ENCODE measurements at places on chromosomes 2 and 18.

DNA sequence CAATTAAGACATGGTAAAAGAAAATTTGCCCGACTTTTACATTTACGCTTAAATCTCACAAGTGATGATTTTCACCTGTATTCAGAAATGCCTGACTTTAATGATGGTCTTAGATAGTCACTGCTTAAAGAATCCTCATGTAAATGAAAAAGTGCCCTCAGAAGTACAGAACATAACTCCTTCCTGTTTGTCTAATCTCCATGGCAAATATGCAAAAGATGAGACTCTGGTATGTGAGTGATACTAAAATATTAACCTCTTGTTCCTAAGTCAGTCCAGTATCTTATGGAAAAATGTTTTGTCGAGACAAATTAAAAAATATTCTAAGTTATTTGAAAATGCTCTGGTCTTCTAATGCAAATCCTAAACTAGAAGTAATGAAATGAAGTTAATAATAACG is 29.2 kb downstream of the KCTD1 start:
- no peak for DNase-seq

DNA sequence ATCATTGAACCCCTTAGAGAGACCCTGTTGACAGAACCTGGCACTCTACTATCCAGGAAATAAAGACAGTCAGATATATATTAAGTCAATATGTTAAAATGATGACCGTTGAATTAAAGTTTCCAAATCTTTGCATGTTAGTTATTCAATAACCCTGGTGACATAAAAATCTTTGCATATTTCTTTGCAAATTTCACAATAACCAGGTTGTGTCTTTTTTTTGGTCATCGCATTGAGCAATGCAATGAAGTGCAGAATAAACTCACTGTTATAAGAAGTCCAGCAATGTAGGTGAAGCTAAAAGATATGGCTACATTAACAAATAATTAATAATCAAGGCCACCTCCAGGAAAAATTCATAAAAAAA is 596.9 kb downstream of the NYAP2 start:
- no peak for DNase-seq

- no peak for DNase-seq
Observed at GRCh38 chr2:168751104-168751740, 51.2 kb upstream of the NOSTRIN start.

- no peak for DNase-seq
Observed at GRCh38 chr2:124248386-124248785, 223.3 kb downstream of the CNTNAP5 start.

GRCh38 chr2:241121008-241121407 is 18.9 kb upstream of the MTERF4 start:
- DNase-seq: no peak

- DNase-seq: no peak
Observed at GRCh38 chr2:134446383-134447017, 192.6 kb downstream of the MGAT5 start.

DNA sequence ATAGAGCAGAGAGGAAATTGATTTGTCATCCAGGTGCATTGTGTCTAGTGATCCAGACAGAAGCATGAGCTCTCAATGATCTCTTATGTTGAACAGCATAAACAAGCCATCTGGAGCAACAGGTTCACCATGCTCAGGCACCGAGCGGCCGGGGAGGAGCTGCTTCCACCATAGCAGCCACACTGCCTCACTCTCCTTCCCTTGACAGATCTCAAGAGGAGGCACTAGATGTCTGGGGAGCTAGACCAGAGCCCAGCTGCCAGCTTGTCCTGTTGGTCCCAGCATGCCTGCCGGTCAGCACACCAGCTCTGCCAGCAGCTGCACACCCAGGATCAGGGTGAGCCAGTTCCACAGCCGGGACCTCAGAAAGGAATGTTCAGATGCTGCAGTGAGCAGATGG is 17.5 kb upstream of the LONRF2 start:
- no peak for DNase-seq

GRCh38 chr18:23735021-23735464 is 45.8 kb downstream of the LAMA3 start:
- no peak for DNase-seq

DNA sequence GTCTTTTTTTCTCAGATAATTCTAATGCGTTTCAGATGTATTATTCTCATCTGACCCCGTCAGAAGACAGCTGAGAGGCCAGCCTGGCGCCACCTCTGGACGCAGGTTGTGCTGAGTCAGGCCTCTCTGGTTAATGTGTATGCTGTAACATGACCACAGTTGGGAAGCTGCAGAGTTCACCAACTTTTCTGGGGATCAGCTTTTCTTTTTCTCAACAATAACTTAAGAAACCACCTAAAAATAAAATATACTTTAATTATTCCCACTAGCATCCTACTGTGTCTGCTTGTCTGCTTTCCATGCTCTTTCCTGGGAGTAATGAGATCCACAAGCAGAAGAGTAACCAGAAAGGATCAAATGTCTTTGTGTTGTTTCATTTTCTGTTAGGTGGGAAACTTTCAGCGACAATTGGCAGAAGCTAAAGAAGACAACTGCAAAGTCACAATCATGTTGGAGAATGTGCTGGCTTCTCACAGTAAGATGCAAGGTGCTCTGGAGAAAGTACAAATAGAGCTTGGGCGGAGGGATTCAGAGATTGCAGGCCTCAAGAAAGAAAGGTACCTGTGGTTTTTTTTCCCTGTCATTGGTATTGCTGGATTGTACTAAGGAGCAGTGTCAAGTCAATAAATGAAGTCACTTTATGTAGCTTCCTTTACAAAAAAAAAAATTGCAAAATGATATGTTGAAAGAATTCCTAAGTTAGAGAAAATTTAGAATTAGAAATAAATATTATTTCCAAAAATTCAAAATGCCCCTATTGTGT is 79.8 kb downstream of the CCDC150 start:
- no peak for DNase-seq

- DNase-seq: no peak
Observed at GRCh38 chr2:178474560-178474959, 3.8 kb downstream of the FKBP7 start.

GRCh38 chr2:179954026-179954425 is 53.1 kb downstream of the CWC22 start:
- no peak for DNase-seq

DNA sequence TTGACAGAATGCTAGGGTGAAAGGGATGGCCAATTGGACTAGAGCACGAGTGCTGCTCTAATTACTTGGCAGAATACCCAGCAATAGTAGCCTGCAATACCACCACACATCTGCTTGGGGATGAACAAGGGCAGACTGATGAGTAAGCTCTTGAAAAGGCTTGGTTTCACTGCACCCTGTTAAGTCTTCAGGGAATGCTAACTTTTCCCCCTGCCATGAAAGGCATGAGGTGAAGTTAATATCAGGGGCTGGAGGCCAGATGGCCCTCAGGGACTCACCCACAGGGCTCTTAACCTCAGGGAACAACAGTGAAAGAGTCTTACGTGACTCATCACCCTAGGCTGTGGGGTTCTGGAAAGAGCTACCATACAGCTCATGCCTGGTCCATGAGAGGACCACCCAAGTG is 51.7 kb upstream of the MYL1 start:
- DNase-seq: no peak

GRCh38 chr18:13562494-13563029 is 163.8 kb downstream of the FAM210A start:
- DNase-seq: peak; percentile 90

GRCh38 chr18:74682141-74682990 is 84.7 kb downstream of the ZNF407 start:
- DNase-seq: no peak

DNA sequence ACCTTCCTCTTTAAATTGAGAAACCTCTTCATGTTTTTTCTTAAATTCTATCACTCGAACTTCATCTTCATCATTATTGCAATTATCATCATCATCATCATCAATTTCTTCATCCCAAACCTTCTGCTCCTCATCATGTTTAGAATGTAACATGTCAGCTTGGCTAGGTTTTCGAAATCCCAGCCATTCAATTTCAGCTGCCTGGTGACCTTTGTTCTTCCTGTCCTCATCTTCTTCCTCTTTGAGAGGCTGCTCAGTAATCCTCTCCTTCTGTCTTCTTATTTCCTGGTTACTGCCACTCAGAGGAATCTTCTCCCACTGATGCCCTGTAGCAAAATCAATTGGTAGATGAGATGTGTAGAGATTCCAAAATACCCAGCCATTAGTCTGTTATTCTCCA is 4.2 kb downstream of the ERMN start:
- no peak for DNase-seq

- no peak for DNase-seq
Observed at GRCh38 chr2:9174771-9175437, 31.7 kb upstream of the ASAP2 start.

DNA sequence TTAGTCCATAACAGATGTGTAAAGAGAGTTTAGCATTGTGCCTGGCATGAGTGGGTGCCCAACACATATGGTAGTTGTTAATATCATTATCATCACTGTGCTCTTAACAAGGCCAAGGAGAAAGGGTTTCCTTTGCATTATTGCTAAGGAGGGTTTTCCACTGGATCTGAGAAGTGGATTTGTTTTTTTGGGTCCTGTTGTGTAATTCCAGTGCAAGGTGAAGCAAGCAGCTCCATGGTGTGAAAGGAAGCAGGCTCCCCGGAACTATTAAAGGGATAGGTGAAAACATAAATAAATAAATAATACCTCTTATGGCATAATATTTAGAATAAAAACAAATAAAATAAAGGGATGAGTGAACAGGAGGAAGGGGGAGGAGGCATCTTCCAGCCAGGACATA is 65.3 kb downstream of the MTCL1 start:
- DNase-seq: no peak

DNA sequence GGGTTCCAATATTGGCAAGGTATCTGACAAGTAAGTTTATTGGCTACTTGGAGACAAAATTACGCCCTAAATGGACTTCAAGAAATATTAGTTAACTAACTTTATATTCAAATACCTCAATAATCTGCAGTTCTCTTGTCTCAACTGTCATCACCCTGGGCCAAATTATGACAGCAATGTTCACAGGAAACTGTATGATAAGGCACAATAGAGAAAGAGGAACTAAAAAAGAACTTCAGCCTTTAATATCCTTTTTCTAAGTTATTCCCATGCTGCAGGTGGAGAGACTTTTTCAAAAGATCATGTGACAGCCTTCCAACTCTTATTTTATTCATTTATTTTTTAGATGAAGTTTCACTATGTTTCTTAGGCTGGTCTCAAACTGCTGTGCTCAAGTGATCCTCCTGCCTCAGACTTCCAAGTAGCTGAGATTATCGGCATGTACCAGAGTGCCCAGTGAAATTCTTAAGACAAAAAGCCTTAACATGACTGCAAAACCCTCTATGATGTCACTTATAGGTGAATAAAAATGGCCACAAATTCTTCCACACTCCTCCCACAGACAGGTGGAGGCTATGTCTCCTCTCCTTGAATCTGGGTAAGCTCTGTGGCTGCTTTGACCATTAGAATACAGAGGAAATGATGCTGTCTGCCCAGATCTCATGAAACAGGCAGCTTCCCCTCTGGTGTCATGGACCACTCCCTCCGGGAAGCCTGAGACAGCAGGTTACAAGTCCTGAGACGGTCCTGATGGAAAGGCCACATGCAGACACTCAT is 211.0 kb downstream of the TGIF1 start:
- no peak for DNase-seq

- no peak for DNase-seq
Observed at GRCh38 chr18:60976976-60977375, 356.3 kb upstream of the CDH20 start.

DNA sequence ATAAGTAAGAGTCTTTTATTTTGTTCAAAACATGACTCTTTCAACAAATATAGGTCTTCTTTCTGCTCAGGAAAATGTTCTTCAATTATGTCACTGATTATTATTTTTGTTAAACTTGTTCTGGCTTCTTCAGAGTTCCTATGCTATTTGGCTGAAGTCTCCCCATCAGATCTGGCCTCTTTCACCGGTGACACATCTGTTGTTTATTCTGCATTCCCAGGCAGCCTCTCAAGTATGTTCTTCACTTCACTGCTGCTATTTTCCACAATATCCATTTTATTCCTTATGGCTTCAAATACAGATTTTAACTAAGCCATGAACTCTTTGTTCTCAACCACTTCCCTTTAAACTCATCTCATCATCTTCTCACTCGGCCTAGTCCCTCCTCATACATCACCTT is 45.7 kb downstream of the HDAC4 start:
- no peak for DNase-seq

DNA sequence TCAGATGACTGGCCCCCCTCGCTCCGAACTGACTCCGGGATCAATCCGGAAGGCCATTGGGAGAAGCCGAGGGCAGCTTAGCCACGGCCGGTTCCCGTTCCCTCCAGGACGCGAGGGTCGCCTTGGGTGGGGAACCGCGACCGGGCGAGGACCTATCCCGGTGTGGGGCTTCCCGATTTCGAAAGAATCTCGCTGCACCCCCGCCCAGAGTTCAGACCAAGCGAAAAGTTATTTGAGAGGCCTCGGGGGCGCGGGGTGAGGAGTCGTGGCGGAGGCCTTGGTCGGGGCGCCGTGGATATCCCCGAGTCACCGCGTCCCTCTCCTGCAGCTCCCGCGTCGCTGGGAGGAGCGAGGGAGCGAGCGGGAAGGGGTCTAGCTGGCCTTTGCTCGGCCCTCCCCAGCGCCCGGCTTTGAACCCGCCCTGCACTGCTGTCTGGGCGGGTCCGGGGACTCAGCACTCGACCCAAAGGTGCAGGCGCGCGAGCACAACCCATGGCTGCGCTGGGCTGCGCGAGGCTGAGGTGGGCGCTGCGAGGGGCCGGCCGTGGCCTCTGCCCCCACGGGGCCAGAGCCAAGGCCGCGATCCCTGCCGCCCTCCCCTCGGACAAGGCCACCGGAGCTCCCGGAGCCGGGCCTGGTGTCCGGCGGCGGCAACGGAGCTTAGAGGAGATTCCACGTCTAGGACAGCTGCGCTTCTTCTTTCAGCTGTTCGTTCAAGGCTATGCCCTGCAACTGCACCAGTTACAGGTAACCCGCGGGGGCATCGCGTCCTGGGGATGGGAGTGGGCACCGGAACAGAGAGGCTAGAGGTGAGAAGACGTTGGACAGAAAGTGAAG is at the start of gene CYP27A1:
CYP27A1 (plus strand) TSS at position 457 of the 837 bp plus-strand sequence; CDS start at position 493, 36 bp downstream.
- DNase-seq: no peak

GRCh38 chr2:169877398-169877797 is 50.1 kb downstream of the UBR3 start:
- no peak for DNase-seq
